Suppressor macrophage treated with lipopolysaccharide for 4 hours (primary cell): ENCODE measurements at places on chromosomes 11 and 22.

DNA sequence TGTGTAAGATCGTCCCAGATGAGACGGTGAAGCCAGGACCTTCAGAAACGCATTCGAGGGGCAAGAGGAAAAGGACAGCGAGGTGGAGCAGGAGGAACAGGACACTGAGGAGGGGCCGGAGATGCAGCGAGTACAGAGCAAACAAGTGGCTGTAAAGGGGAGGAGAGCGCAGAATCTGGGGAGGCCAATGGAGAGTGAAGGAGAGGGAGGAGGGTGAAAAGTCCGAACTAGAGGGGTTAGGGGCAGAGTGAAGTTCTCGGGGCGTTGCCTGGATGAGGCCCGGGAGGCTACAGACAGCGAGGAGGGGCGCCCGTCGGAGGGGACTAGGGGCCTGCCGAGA, 8.8 kb upstream of the PPIL2 start:
- DNase-seq: no peak

GRCh38 chr22:32542677-32543357, 68.2 kb downstream of the FBXO7 start:
- no peak for DNase-seq

DNA sequence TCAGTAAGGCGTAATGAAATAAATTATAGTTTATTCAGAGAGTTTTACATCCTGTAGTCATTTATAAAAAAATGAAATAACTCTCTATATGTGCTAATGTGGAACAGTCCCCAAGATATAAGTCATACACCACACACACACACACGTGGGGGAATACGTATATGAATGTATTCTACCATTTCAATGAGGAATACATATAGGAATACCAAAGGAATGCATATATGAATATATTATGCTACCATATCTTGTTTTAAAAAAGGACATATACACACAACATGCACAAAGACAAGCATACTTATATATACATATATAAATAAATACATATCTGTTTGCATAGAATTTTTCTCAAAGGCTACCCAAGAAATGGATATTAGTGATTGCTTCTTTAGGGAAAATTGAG, 39.6 kb upstream of the GRIK4 start:
- no peak for DNase-seq

GRCh38 chr22:32801537-32802236, at the start of gene TIMP3:
Gene TIMP3 (plus strand): TSS chr22:32801705. CDS start chr22:32802002, 297 bp downstream.
- peak; percentile 43 for DNase-seq

GRCh38 chr11:108620958-108621772, 27.6 kb upstream of the EXPH5 start:
- peak; percentile 5 for DNase-seq

DNA sequence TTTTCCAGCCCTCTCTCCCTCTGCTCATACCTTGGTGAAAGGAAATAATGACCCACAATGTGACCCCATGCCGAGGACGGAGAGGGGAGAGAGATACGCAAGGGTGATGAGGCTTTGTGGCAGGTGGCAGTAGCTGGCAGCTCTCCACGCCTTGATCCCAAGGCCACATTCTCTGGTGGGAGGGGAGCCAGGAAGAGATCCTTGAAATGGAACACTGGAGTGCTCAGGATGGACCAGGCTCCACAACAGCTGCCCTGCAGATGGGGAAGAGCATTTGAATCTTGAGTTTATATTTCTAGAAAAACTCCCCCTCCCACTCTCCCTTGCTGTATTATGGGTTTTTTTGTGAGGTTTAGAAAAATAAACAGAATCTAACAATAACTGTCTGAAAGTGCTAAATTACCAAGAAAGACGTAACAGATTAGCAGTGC, 61.6 kb upstream of the CDON start:
- no peak for DNase-seq

GRCh38 chr11:107592231-107592590, 1.3 kb downstream of the ELMOD1 start:
- no peak for DNase-seq

DNA sequence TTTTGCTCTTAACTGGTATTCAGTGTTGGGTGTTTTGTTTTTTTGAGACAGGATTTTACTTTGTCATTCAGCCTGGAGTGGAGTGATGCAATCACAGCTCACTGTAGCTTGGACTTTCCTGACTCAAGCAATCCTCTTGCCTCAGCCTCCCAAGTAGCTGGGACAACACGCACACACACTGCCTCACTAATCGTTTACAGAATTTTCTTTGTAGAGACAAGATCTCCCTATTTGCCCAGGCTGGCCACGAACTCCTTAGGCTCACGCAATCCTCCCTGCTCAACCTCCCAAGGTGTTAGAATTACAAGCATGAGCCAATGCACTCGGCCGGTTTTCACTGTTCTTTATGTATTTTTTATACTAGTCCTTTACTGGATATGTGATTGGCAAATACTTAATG, 51.0 kb upstream of the IGLL5 start:
- DNase-seq: peak; percentile 84

DNA sequence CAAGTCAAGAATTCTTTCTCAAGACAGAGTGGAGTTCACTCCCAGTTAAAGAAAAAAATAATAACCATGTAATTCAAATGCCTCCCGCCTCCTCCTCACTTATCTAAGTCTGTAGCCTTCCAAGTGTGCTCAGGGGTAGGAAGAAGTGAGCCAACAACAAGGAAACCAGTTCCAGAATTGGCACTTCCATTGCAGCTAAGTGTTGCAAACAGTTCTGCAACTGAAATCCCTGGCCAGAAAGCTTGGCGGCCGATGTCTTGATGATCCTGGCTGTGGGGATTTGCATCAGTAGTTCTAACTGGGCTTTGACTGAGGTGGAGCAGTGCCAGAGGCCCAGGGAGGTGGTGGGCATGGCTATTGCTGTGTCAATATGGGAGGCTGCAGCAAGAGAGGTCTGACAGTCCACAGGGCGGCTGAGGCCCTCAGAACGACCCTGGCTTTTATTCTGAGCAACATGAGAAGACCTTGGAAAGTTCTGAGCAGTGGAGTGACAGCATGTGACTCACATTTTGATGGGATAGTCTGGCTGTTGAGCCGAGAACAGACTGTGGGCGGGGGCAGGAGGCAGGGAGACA, 19.2 kb downstream of the DHCR7 start:
- DNase-seq: no peak

GRCh38 chr11:19632499-19632834, 80.2 kb upstream of the NAV2 start:
- DNase-seq: no peak

GRCh38 chr11:65491163-65491465, 7.7 kb upstream of the MALAT1 start:
- no peak for DNase-seq

DNA sequence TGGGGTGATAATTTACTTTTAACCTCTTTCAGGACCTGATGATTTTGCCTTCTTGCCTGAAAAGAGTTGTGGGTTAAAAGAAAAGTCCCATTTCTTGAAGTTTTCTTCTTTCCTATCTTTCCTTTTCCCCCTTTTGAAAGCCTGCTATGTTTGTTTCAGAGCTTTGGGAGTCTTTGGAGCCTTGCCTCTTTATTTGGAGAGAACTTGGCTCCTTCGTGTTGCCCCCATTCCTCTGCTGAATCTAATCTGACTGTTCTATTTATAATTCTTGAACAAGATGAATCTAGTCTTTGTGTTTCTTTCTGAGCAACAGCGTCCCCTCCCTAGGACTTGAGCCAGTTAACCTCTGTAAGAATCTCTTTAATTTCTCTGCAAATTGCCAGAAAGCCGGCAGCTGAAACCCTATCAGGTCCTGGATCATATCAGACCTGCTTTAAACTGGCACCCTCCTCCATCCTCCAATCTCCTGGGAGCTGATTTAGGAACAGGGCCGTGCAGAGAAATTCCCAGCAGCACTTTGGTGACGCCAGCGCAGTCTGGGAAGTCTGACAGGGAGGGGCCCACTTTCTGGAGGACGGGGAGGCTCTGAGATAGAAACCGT, 289.1 kb upstream of the SORL1-AS1 start:
- no peak for DNase-seq
